ENCODE measurements at places on chromosomes 16 and 17. TPM values are rescaled to one million over a fixed set of nuclear protein-coding genes. Genes with fewer than 3 reads are reported as not detected.

The SHISA6 gene
- not detected for total RNA-seq

The MEIOC gene
- 1.3 TPM for total RNA-seq

The COIL gene
- total RNA-seq, result 16.4 TPM

The PRSS53 gene
- 1.00 TPM for total RNA-seq

The GCGR gene
- total RNA-seq, result 0.55 TPM

The CLEC18B gene
- 0.26 TPM for total RNA-seq
